ENCODE measurements at places on chromosomes 2 and 18.

- no peak overlapping the region for H3K4me3 ChIP-seq
- no peaks in the 10 kb centered on the region for H3K4me1 ChIP-seq
- DNase-seq = no peak
Measured at GRCh38 chr2:135840601-135841000, 3.6 kb upstream of the LCT start.

DNA sequence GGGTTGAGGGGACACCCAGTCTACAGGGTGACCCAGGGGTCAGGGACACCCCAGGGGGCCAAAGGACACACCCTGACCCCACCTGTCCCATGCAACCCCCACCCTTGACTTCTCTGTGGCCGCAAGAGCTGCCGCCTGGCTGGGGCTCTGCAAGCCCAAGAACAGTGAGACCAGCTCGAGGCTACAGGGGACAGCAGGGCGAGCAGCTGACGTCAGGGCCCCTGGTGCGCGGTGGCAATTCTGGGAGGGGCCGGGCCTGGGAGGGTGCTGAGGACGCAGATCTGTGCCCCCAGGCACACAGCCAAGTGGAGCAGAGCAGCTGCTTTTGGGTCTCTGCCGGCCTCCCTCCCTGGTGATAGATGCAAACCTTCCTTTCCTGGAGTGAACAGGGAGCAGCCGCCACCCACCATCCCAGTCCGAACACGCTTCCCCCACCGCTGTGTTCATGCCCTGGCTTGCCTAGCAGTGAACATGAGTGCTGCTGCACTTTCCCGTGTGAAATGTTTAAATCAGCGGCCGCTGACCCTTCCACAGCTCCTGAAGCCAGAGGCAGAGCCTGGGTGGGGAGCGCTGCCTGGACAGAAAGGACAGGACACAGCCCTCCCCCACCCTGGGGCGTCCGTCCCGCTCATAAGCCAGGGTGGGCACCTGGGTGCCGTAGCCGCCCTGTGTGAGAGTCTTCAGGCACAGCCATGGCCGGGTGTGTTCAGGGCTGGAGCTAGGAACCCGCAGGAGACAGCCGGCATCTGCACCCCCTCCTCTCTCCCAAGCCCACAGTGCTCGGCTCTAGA is 46.9 kb downstream of the SLC66A2 start:
- H3K4me1 ChIP-seq = no peaks in the 10 kb centered on the region
- no peak overlapping the region for H3K4me3 ChIP-seq
- no peaks in the 10 kb centered on the region for H3K36me3 ChIP-seq
- DNase-seq = no peak

- no peaks in the 10 kb centered on the region for H3K4me1 ChIP-seq
- no peak overlapping the region for H3K4me3 ChIP-seq
- DNase-seq = no peak
- H3K27ac ChIP-seq = no peak overlapping the region
Measured at GRCh38 chr2:102480285-102481195, 7.5 kb downstream of the SLC9A4 start.

DNA sequence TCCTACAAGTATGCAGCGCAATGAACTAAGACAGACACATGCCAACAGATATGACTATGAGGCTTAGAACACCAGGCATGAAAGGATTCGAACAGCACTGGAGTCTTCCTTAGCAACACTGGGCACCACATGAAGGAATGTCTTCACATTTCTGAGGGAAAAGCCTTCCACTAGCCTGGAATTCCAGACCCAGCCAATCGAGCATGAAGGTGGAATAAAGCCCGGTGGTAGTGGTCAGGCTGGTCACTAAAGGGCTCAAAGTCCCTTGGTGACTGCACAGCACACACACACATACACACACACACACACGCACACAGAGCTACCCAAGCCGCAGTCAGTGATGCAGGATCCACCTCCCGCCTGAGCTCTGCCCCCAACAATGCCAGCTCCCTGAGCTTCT is 19.7 kb upstream of the SFXN5 start:
- no peak for DNase-seq
- H3K4me1 ChIP-seq = no peaks in the 10 kb centered on the region
- peak overlapping the region; percentile 4 for H3K27ac ChIP-seq
- no peaks in the 10 kb centered on the region for H3K27me3 ChIP-seq
- no peak overlapping the region for H3K4me3 ChIP-seq

GRCh38 chr18:7626922-7627440 is 59.9 kb downstream of the PTPRM start:
- peaks cover 6% of the 10 kb centered on the region for H3K4me1 ChIP-seq
- no peak for DNase-seq
- H3K27me3 ChIP-seq = no peaks in the 10 kb centered on the region
- no peak overlapping the region for H3K27ac ChIP-seq
- H3K36me3 ChIP-seq = no peaks in the 10 kb centered on the region
- H3K4me3 ChIP-seq = no peak overlapping the region

DNA sequence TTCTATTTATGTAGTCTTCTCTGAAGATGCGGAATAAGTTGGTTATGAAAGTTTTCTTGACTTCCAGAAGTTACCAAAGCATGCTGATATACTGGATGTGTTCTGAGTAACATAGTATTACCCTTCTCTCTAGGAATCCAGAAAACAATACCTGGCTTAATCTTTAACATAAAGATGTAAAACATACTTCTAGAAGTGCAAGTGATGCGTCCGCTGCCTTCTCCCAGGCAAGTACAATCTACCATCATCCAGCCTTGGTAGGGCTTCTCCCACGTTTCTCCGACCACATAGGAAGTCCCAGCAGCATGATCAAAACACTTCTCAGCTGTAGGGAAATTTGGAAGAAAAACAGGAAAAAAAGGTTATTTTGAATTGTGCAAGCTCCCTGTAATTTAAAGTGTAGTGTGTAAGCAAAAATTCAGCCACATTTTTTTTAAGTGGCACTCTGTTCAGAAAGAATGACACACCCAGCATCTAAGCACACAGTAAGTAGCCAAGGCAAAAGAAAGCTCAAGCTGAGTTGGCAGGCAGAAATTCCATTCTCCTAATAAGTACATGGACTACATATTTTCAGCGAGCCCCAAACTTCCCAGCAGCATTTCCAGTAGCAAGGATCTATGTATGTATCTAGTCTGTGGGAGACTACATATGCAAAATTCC is 5.2 kb downstream of the FN1 start:
- no peaks in the 10 kb centered on the region for H3K27me3 ChIP-seq
- H3K27ac ChIP-seq = no peak overlapping the region
- peaks cover 7% of the 10 kb centered on the region for H3K36me3 ChIP-seq
- peak overlapping the region; percentile 42 for H3K4me3 ChIP-seq
- no peak for DNase-seq

DNA sequence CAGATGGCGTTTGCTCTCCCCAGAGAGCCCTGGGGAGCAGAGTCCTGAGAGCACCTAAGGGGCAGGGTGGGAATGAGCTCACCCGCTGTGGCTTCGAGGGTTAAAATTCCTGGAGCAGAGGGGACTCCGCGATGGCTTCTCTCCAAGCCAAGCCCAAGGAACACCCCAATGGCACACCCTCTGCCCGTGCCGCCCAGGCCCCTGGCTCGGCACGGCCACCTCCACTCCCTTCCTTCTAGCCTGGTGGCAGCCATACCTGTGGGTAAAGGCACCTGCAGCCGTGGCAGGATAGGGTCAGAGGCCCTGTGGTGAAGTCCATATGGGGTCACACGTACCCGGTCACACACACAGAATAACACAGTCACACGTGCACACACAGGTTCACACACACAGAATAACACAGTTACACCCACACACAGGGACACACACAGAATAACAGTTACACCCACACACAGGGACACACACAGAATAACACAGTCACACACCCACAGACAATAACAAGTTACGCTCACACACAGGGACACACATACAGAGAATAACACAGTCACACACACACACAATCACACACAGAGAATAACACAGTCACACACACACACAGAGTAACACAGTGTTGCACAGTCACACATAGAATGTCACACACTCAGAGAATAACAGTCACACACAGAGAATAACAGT is 50.5 kb downstream of the RAMP1 start:
- no peak for DNase-seq
- H3K27ac ChIP-seq = no peak overlapping the region
- no peaks in the 10 kb centered on the region for H3K27me3 ChIP-seq
- no peak overlapping the region for H3K4me3 ChIP-seq
- H3K36me3 ChIP-seq = no peaks in the 10 kb centered on the region
- no peaks in the 10 kb centered on the region for H3K4me1 ChIP-seq

DNA sequence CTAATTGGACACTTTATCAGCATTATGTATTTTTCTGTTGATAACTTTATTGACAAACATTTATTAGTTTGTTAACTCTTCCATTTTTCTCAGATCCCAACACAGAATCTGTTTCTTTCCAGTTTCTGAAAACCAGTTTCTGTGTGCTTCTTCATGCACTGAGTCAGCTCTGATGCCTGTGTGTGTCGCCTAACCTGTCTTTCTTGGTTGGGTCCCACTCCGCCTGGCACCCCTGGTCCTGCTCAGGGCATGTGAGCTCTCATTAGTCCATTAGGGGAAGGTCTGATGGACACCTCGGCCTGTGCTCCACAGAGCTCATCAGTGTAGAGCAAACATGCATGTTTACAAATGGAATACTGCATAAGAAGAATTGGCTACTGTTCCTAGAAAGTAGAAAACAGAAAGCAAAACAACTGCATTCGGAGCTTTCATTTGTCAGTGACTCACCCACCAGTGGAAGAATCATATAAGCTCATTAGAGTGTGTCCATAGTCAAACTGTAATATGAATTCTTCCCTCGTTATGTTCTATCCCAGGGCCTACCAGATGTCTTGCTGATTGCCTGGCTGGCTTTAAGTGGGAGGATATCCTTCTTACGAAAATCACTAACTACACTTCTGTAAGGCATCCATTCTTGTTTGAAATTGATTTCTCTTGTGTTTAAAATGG is 137.7 kb downstream of the SNTG2 start:
- no peaks in the 10 kb centered on the region for H3K36me3 ChIP-seq
- H3K27ac ChIP-seq = no peak overlapping the region
- H3K27me3 ChIP-seq = no peaks in the 10 kb centered on the region
- no peak overlapping the region for H3K4me3 ChIP-seq
- H3K4me1 ChIP-seq = no peaks in the 10 kb centered on the region

GRCh38 chr2:19876751-19877150 is 25.0 kb downstream of the TTC32 start:
- DNase-seq = no peak
- no peak overlapping the region for H3K4me3 ChIP-seq
- no peaks in the 10 kb centered on the region for H3K4me1 ChIP-seq
- no peaks in the 10 kb centered on the region for H3K36me3 ChIP-seq
- no peaks in the 10 kb centered on the region for H3K27me3 ChIP-seq

- H3K27ac ChIP-seq = peak overlapping the region; percentile 98
- no peaks in the 10 kb centered on the region for H3K27me3 ChIP-seq
- H3K4me3 ChIP-seq = no peak overlapping the region
Measured at GRCh38 chr2:43251171-43251731, 24.8 kb upstream of the ZFP36L2 start.

- no peaks in the 10 kb centered on the region for H3K36me3 ChIP-seq
- H3K4me1 ChIP-seq = no peaks in the 10 kb centered on the region
- no peaks in the 10 kb centered on the region for H3K27me3 ChIP-seq
- no peak overlapping the region for H3K4me3 ChIP-seq
- no peak for DNase-seq
Measured at GRCh38 chr2:142536492-142536891, 341.0 kb upstream of the KYNU start.

DNA sequence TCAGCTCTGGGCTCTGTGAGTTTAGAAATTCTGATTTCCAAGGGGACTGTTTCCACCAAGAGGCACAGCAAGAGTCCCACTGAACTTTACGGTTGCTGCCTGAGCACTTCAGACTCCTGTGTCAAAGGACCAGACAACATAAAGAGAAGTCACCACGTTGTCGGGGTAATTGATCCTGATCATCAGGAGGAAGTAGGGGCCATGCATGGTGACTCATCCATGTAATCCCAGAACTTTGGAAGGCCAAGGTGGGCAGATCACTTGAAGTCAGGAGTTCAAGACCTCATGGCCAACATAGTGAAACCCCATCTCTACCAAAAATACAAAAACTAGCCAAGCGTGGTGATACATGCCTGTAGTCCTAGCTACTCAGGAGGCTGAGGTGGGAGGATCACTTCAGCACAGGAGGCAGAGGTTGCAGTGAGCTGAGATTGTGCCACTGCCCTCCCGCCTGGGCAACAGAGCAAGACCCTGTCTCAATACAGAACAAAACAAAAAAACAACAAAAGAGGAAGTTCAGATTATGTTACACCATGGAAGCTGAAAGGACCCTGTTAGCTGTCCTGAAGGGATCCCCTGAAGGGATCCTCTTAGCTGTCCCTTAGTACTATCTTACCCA is 9.4 kb upstream of the ASXL2 start:
- no peak for DNase-seq
- H3K4me3 ChIP-seq = no peak overlapping the region
- H3K27me3 ChIP-seq = no peaks in the 10 kb centered on the region
- H3K4me1 ChIP-seq = no peaks in the 10 kb centered on the region
- no peaks in the 10 kb centered on the region for H3K36me3 ChIP-seq

- DNase-seq = no peak
- H3K27ac ChIP-seq = no peak overlapping the region
- H3K4me1 ChIP-seq = no peaks in the 10 kb centered on the region
- no peaks in the 10 kb centered on the region for H3K36me3 ChIP-seq
- H3K27me3 ChIP-seq = no peaks in the 10 kb centered on the region
Measured at GRCh38 chr2:72185206-72185605, 37.5 kb upstream of the CYP26B1 start.

- H3K27me3 ChIP-seq = no peaks in the 10 kb centered on the region
- peak overlapping the region; percentile 70 for H3K27ac ChIP-seq
- H3K4me3 ChIP-seq = no peak overlapping the region
- peak; percentile 80 for DNase-seq
- H3K36me3 ChIP-seq = no peaks in the 10 kb centered on the region
Measured at GRCh38 chr2:218017211-218018053, 14.6 kb upstream of the TNS1 start.

DNA sequence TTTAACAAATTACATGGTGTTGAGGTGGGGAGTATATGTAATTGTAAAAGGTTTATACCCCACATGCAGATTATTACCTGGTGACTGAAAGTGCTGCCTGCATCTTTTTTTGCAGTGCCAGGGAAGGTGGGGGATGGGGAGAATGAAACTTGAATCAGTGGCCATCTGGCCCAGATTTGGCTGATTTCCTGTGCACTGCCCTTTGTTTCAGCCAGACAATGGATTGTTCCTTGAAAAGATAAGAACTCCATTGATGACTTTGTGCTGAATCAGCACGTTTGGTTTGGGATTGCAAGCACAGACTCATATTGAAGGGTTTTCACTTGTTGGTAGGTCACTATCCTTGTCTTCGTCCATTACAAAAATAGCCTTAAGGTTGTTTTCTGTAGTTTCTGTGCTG is 20.9 kb downstream of the GREB1L start:
- DNase-seq = no peak
- no peak overlapping the region for H3K27ac ChIP-seq
- H3K36me3 ChIP-seq = no peaks in the 10 kb centered on the region
- peaks cover 5% of the 10 kb centered on the region for H3K4me1 ChIP-seq
- no peak overlapping the region for H3K4me3 ChIP-seq

GRCh38 chr2:134207589-134208209 is 46.2 kb upstream of the MGAT5 start:
- H3K4me3 ChIP-seq = no peak overlapping the region
- DNase-seq = peak; percentile 69
- no peaks in the 10 kb centered on the region for H3K27me3 ChIP-seq
- H3K27ac ChIP-seq = no peak overlapping the region
- no peaks in the 10 kb centered on the region for H3K4me1 ChIP-seq
- H3K36me3 ChIP-seq = no peaks in the 10 kb centered on the region

GRCh38 chr2:149651229-149651628 is 63.7 kb upstream of the MMADHC start:
- no peak overlapping the region for H3K4me3 ChIP-seq
- H3K27ac ChIP-seq = no peak overlapping the region
- H3K4me1 ChIP-seq = no peaks in the 10 kb centered on the region
- no peaks in the 10 kb centered on the region for H3K27me3 ChIP-seq
- H3K36me3 ChIP-seq = no peaks in the 10 kb centered on the region

Data from aorta (tissue), 5 donors.